Hematopoietic multipotent progenitor cell treated with erythropoietin and hydrocortisone succinate and interleukin-3 and kit ligand, for 6 days (in vitro differentiated cells): ENCODE measurements at places on chromosomes 2 and 18.
A peak's percentile ranks its signal among the peaks of the same experiment; 100 is the strongest.

GRCh38 chr18:48851599-48851960 is 99.2 kb downstream of the SMAD7 start:
- peak; percentile 35 for DNase-seq

DNA sequence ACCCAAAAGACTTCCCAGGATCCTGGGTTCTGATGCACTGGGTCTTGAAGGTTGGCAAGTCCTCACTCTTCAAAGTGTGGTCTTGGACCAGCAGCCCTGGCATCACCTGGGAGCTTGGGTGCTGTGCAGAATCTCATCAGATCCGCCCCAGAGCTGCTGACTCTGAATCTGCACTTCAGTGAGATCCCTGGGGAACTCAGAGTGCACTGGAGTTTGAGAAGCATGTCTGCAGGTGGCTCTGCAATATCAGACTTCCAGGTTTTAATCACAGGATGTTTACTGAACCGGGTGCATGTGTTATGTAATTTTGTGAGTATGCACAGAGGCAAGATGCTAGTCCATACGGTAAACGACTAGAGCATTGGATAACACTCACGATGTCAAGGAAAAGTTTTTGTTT is 58.0 kb upstream of the BOD1L2 start:
- no peak for DNase-seq

GRCh38 chr18:58390399-58390798 is 238.5 kb downstream of the ALPK2 start:
- DNase-seq: no peak

DNA sequence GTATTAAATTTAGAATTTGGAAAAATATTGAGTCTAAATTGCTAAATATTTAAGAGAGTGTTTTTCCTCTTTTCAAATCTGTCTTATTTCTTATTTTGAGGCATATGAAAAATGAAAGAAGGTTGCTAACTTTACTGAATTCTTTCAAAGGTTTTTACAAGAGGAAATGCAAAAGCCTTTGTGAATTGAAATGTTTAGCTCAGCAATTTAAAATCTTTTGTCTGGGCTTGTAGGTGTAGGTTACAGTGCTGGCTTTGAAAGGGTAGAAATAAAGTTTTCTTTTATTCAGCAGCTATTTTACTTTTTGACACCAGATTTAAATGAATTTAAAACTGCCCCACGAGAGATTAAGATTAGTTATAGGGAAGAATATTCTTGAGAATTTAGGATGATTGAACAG is 192.0 kb downstream of the CDH7 start:
- no peak for DNase-seq
